Stomach (tissue), 19 donors: ENCODE measurements at places on chromosomes 1 and 21. TPM values are rescaled to one million over a fixed set of nuclear protein-coding genes. Genes with fewer than 3 reads are reported as not detected.
A peak's percentile ranks its signal among the peaks of the same experiment; 100 is the strongest.

- no peak for DNase-seq
Observed at GRCh38 chr21:40652436-40652835, 194.5 kb downstream of the DSCAM start.

DNA sequence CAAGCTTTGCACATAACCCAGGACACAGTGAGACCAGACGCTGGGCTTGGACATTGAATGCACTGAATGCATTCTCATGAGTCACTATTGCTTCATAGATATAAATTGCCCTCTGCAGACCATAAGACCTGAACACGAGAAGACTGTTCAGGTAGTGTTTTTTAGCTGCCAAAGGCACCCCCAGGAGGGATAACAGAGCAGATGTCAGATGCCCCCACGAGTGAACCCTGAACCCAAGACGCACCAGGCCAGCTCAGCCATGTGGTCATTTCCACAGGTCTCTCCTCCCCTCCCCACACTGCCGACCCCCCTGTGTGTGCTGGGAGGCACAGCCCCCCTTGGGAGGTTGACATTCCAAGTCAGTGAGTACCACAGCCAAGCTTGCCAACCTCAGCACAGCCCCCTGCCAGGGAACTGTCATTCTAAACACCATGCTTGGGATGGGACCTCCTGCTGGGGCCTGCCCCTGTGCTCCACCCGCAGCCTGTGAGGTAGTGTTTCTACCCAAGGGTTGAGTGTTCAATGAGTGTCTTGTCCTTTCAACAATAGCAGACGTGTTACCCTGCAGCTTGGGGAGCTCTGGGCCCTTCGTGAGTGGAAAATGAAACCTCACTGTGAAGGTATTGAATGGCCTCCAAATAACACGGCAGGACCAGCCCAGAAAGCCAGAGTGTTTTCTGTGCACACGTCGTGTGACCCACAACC, 68.2 kb downstream of the PSMG1 start:
- no peak for DNase-seq

PEAR1 gene
- total RNA-seq = 5.0 TPM

MMP23B gene
- 19.3 TPM for total RNA-seq

DNA sequence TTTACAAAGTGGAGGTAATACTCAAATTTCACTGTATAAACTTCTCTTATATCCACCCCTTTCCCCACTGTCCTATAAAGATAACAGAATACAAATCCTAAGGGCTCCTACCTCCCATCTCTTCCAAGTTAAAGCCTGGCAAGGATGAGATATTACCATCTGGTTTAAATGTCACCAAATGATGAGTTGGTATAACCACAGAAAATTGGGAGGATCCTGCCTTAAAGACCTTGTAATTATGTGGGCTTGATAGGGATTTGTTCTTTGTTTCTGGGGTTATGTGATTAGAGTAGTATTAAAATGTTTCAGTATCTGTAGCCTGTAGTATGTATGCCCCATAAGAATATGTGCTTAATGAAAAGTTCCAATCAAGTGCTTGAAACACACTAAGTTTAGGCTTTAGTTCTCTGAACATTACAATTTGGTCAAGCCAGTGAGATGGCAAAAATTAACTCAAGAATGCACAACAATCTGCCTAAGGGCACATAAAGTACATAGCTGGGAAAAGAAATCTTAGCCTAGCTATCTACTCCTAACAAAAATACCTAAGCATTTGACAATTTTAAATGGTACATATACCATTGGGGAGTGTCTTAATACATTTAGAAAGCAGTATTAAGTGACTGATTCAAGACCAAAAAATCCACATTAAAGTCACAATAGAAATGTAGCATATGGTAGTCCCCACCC, 14.0 kb downstream of the KDM5B start:
- DNase-seq = no peak

DNA sequence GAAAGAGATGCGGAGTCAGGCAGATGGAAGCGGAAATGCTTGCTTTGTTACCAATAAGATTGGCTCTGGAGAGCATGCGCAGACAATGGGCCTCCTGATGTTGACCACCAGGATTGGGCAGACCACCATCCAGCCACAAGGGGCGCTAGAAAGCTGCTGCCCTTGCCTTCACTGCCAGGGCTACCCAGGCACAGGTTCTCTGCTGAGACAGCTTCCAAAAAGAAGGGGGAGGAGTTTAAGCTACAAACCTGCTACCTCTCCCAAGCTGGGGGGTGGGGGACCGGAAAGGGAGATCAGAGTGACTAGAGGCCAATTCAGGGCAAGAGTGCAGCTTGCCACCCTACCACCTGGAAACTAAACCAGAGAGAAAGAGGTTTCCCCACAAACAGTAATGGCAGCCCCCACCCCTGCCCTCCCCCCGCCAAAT, 369.7 kb downstream of the RRAGC start:
- DNase-seq = peak; percentile 55

AGMAT gene
- total RNA-seq = 4.6 TPM

DNA sequence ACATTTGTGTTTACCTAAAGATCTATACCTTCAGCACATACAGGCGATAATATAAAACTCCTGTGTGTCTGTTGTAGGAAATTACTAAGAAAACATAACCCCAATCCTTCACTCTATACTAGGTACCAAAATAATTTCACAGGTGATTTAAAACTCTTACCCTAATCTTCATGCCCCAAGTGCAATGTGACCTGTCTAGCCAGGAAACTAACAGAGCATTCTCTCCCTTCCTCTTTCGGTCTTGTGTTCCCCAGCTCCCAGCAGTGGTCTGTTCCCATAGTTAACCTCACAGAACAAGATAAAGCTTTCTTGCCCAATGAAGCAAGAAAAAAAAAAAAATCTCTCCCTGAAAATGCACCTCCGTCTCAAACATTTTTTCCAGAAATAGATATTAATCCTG, 493.5 kb downstream of the DPYD start:
- DNase-seq = no peak

GRCh38 chr1:27087371-27088220, 67.3 kb downstream of the SLC9A1 start:
- peak; percentile 33 for DNase-seq

DNA sequence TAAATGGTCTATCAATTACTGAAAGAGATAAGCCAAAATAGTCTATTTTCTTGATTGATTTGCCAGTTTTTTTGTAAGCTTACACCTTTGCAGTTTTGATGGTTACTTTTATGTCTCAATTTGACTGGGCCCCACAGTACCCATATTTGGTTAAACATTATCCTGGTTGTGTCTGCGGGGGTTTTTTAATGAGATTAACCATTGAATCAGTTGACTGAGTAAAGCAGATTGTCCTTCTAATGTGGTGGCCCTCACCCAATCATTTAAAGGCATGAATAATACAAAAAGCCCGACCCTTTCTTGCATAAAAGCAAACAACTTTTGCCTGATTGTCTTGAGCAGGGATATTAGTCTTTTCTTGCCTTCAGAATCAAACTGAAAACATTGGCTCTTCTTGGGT, 650.0 kb upstream of the RGS18 start:
- DNase-seq = no peak

- no peak for DNase-seq
Observed at GRCh38 chr1:97385536-97386277, 535.1 kb downstream of the DPYD start.

- DNase-seq = peak; percentile 85
Observed at GRCh38 chr21:41761211-41761933, 5.5 kb downstream of the RIPK4 start.

LCE3D gene
- not detected for total RNA-seq

DNA sequence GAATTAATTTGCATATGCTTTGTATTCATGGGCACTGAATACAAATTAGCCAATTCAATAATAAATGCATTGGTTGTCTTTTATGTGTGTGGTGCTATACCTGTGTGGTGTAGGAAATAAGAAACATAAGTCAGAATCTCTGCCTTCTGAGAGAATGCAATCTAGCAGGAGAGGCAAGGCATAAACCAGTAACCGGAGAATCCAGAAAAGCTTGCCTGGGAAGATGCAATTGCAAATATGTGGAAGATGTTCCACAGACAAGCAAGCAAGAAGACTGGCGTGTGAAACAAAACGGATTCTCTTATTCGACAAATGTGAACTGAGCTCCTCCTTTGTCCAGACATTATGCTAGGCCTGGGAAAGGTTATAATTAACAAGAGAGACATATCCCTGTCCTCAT, 134.3 kb downstream of the NR5A2 start:
- no peak for DNase-seq

DNA sequence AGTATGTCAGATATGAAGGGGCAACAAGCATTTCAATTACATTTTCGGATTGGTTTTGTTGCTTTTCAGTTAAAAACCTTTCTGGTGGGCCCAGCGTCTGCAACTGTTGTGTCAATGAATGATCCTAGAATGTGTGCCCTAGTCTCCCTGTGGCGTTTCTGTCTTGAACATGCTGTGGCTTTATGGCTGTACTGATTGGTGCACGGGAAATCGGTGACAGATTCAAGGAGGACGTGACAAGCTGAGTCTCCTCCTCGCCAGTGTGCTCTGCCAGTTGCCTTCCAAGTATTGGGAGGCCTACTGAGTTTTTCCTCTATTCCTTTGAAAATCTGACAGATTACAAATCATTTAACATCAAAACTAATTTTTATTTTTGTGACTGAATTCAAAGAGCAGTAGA, 127.6 kb downstream of the ZP4 start:
- no peak for DNase-seq

IQCC gene
- total RNA-seq = 3.0 TPM

GRCh38 chr21:46253610-46254124, 25.1 kb upstream of the LSS start:
- DNase-seq = peak; percentile 26

DNA sequence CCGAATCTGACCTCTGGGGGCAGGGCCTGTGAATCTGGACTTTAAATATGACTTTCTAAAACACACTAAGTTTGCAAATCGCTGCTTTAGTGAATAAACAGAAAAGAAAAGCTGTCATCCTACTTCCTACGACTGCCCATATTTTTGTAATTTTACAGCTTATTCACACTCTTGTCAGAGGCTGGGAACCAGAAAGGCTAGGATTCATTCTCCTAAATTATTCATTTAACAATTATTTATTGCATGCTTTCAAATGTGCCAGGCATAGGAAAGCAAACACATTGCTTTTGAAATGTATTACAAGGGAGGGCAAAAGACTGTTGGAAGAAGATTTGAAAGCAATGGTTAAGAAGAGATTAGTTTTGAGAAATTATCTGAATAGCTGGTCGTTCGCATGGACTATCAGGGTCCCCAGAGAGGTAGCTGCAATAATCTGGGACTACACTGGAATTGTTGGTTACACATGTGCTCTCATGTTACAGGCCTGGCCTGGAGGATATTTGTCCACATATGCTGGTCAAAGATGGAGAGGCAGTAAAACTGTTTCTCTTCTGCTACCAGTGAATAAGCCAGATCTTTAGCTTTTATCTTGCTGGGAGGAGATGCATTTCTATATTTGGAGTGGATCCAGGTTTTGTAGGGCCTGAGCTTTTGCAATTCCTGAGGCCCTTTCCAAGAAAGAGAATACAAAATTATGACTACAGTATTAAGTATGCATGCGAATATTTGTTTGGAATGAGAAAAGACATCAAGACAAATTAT, 29.6 kb upstream of the SFPQ start:
- no peak for DNase-seq

C1orf56 gene
- total RNA-seq = 3.5 TPM

DNA sequence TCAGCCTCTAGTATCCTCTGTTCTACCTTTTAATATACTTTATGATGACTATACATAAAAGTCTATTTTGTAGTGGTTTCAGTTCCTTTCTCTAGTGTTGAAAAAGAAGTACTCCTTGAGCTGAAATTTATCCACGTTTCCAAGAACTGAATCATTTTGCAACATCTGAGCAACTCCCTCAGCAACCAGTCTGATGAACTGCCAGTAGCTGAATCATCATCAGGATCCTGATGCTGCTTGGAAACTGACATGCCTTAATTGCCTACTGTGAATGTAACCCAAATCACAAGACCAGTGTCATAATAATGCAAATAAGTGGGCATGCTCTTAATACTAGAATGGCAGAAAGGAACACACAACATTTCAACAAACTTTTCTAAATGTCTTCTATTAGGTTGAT, 103.3 kb downstream of the CYYR1 start:
- DNase-seq = no peak

DNA sequence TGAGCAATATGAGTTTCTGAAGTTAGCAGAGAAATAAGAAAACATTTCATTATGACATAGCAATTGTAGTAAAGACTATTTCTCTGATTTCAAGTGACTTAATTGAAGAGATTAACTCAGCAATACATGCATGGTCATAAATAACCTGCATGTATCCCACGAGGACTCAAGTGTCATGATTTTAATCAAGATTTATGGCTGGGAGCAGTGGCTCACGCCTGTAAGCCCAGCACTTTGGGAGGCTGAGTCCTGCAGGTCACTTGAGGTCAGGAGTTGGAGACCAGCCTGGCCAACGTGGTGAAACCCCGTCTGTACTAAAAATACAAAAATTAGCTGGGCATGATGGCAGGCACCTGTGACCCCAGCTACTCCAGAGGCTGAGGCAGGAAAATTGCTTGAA, 311.9 kb upstream of the PLD5 start:
- DNase-seq = no peak

DNA sequence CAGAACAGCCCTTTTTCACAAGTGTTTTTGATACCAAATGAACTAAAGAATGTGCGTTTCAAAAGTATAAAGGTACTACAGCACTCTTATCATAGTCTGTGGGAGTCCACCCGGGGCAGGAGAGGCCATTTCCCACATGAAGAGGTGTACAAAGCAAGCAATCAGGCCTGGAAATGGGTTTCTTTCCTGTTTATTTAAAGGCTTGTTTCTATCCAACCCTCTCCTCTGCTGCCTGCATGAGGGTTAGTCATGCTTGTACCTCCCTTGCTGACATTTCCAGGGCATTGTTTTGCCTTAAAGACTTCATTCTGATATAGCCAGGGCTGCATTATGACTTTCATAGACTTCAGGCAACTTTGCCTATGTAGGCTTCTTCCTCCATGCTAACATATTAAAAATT, 11.6 kb downstream of the SELP start:
- DNase-seq = peak; percentile 7
